ENCODE measurements at places on chromosomes 7 and 10. TPM values are rescaled to one million over a fixed set of nuclear protein-coding genes. Genes with fewer than 3 reads are reported as not detected.

DNA sequence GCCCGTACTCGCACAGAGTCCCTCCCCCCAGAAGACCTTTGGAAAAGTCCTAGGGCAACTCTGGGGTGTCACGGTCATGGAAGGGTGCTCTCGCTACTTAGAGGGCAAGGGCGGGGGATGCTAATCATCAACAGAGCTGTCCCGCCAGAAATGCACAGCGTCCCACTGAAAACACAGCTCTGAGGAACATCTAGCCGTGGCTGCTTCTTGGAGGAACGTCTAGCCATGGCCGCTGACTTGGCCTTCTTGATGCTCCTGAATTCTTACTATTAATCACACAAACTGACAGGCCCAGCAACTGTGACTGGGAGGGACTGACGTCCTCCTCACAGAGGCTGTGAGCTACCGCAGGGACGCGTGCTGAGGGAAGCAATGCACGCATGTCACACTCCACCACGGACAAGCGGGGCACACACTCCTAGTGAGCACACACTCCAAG lies 1.7 kb downstream of the TUBGCP2 start:
- DNase-seq = no peak

Gene GARIN1A
- not detected for polyA plus RNA-seq

- DNase-seq = no peak
These were observed 345.5 kb downstream of the LRMDA start for GRCh38 chr10:75776738-75777504.

- DNase-seq = no peak
These were observed 125.0 kb downstream of the FOXP2 start for GRCh38 chr7:114539575-114539974.

DNA sequence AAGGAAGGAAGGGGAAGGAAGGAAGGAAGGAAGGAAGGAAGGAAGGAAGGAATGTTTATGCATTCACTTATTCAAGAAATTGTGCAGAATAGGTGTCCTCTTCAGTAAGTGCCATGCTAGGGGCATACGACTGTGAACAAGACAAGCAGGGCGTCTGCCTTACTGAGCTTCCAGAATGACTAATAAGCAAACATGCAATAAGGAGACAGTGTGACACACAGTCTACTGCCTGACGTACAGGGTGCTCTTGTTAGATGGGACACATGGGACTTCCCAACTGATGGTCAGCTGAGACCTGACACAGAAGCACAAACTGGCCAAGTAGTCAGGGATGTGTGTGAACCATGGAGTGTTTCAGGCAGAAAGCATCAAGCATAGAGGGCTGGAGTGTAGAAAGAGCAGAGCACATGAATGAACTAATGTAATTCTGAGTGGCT lies 18.2 kb downstream of the DNAJC12 start:
- no peak for DNase-seq

- no peak for DNase-seq
These were observed 829 bp downstream of the CHRM2 start for GRCh38 chr7:136869001-136869961.

Gene XRCC2
- polyA plus RNA-seq = 0.41 TPM

- DNase-seq = peak; percentile 44
These were observed 47.7 kb upstream of the TRIM8 start for GRCh38 chr10:102596506-102596971.

Gene CALHM1
- polyA plus RNA-seq = not detected

Gene DGKI
- not detected for polyA plus RNA-seq
